Activated CD8-positive, alpha-beta T cell treated with anti-CD3 and anti-CD28 coated beads, Interleukin-2, amount 10 ng/mL, durations not matched to agents 7 days and 5 days (primary cell): ENCODE measurements at places on chromosomes 1 and 21. TPM values are rescaled to one million over a fixed set of nuclear protein-coding genes. Genes with fewer than 3 reads are reported as not detected.

GRCh38 chr1:87318056-87318650, 10.5 kb upstream of the LMO4 start:
- no peak overlapping the region for H3K4me3 ChIP-seq
- peaks cover 6% of the 10 kb centered on the region for H3K4me1 ChIP-seq
- no peaks in the 10 kb centered on the region for H3K36me3 ChIP-seq
- no peak for DNase-seq
- no peak overlapping the region for H3K27ac ChIP-seq

DNA sequence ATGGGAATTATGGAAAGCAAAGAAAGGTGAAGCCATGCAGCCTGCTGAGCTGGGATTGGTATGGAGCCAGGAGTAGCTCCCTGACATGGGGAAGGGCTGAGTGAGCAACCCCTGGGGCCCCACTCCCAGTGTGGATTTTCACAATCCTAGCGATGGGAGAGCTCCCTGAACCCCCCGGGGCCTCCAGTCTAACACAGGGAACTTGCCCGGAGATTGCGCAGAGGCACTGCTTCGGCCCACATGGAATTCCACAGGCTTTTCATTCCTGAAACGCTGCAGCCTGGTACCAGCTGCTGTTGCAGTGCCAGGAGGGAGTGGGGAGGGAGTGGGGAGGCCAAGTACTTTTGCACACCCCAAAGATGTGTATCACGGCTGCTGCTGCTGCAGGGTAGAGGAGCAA, 110.4 kb upstream of the C21orf91 start:
- no peak overlapping the region for H3K4me3 ChIP-seq
- no peak overlapping the region for H3K27ac ChIP-seq
- no peak for DNase-seq
- no peaks in the 10 kb centered on the region for H3K36me3 ChIP-seq
- peaks cover 3% of the 10 kb centered on the region for H3K4me1 ChIP-seq

DNA sequence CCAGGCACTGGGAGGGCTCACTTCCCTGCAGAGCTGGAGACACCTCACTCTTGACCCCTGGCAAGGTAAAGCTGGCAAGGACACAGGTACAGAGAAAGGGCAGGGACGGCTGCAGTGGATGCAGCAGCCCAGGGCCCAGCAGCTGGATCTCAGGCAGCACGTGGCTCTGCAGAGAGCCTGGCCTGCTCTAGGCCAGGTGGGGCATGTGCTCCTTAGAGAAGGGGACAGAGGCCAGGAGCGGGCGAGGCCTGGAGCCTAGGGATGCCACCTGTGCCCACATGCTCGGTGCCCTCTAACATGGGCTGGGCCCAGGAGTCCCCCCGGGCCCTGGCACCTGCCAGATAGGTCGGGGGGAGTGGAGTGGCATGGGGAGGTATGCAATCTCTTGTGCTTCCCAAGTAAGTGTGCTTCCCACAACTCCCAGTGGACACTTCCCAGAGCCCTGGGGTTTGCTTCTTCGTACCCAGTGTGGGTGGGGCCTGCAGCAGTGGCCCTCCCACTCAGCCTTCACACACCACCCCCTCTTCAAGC, 30.0 kb downstream of the WNT3A start:
- no peak overlapping the region for H3K27ac ChIP-seq
- peaks cover 32% of the 10 kb centered on the region for H3K27me3 ChIP-seq
- H3K36me3 ChIP-seq = no peaks in the 10 kb centered on the region
- H3K4me3 ChIP-seq = no peak overlapping the region
- no peak for DNase-seq
- no peaks in the 10 kb centered on the region for H3K4me1 ChIP-seq

GRCh38 chr1:200207711-200208126, 180.2 kb downstream of the NR5A2 start:
- H3K36me3 ChIP-seq = no peaks in the 10 kb centered on the region
- no peak overlapping the region for H3K4me3 ChIP-seq
- H3K27ac ChIP-seq = no peak overlapping the region

DNA sequence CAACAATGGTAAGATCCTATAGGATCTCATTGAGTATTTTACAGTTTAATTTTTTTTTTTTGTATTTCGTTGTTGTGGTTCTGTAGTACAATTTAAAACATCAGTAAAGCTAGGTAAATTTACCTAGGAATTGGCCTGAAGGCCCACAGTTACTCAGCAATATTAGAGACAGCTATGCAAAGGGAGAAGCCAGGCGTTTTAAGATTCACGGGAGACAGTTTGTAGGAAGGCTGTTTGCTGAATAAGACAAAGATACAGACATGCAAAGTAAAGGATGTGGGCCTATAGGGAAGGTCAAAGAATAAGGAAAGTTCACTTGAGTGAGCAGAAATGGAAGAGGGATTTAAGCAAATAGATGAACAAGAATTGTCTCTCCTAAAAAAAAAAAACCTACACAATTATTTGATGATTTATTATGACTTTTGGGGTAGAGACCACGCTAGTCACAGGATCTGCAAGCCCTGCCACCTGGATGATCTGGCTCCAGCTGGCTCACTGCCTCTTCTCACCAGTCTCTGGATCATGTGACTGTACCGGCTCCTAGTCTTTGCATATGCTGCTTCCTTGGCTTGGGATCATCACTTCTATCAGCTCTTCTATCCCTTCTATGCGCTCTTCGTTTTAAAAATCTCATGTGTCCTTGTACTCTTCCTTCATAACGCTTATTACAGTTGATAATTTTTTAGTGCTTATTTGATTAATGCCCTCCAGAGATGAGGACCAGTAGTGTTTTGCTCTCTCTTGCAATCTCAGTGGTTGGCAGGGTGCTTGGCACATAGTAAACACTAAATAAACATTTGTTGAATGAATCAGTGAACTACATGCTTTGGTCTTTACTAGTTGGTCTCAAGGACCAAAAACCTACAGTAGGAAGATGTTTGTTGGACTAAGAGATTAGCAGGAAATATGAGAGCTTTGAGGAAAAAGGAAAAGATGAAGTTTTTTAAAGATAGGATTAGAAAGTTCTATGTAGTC, 14.1 kb downstream of the DYRK1A start:
- H3K27me3 ChIP-seq = no peaks in the 10 kb centered on the region
- no peak overlapping the region for H3K4me3 ChIP-seq
- H3K4me1 ChIP-seq = peaks cover 82% of the 10 kb centered on the region
- peaks cover 43% of the 10 kb centered on the region for H3K36me3 ChIP-seq
- H3K27ac ChIP-seq = no peak overlapping the region
- no peak for DNase-seq

Gene LRRC52
- total RNA-seq = not detected

Gene ADAM30
- not detected for total RNA-seq
